ENCODE measurements at places on chromosomes 13 and 19.
A peak's percentile ranks its signal among the peaks of the same experiment; 100 is the strongest.

GRCh38 chr13:106220211-106220610 is 315.3 kb downstream of the EFNB2 start:
- no peak for DNase-seq

GRCh38 chr19:4077800-4078684 is 11.3 kb upstream of the ZBTB7A start:
- no peak for DNase-seq

DNA sequence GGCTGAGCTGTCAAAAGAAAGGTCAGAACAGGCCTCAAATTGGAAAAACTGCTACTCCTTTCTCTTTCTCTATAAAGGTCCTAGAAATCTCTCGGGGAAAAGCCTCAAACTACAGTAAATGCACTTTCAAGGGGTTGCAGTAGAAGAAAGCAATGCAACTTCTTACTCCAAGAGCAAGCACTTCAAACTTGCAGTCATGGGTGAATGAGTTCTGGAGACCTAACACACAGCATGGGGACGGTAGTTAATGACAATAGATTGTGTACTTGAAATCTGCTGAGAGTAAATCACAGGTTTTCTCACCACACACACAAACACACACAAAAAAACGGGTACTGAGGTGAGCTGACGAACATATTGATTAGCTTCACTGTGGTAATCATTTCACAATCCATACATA is 11.8 kb downstream of the TUBGCP3 start:
- no peak for DNase-seq

DNA sequence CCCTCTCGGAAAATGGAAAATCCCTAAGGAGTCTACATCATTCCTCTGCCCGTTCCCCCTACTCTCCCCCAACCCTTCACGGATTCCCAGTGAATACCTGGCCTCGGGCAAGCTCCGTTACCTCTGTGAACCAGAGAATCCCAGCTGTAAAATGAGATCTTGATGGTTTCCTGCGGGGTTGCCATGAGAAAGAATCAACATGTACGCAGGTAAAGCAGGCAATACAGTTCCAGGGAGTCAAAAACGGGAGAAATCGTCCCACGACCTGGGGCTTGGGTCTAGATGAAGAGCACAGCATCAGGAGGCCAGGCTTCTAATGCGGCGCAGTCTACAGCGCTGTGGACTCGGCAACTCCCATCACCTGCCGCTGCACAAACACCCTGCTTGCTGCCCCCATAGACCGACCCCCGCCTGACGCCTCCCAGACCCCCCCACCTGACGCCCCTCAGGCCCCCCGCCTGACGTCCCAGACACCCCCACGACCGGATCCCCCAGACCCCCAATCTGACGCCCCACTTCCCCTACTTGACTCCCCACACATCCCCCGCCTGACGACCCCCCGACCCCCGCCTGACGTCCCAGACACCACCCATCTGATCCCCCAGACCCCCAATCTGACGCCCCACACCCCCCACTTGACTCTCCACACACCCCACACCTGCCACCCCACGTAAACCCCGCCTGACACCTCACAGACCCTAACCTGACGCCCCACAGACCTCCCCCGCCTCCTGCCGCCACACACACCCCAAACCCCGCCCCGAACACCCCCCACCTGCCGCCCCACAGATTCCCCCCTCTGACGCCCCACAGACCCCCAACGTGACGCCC is 680 bp downstream of the LIG4 start:
- no peak for DNase-seq

- DNase-seq, result peak; percentile 14
Observed at GRCh38 chr13:27830010-27830409, 37.7 kb downstream of the GSX1 start.

DNA sequence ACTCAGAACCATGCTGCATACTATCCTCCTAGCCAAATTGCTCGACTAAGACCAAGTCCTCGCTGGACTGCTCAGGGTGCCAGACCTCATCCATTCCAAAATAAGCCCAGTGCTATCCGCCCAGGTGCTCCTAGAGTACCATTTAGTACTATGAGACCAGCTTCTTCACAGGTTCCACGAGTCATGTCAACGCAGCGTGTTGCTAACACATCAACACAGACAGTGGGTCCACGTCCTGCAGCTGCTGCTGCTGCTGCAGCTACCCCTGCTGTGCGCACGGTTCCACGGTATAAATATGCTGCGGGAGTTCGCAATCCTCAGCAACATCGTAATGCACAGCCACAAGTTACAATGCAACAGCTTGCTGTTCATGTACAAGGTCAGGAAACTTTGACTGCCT is 1.5 kb downstream of the PABPC3 start:
- no peak for DNase-seq

All from hippocampal formation (tissue), 2 donors.